ENCODE measurements at places on chromosomes 3 and 15.

DNA sequence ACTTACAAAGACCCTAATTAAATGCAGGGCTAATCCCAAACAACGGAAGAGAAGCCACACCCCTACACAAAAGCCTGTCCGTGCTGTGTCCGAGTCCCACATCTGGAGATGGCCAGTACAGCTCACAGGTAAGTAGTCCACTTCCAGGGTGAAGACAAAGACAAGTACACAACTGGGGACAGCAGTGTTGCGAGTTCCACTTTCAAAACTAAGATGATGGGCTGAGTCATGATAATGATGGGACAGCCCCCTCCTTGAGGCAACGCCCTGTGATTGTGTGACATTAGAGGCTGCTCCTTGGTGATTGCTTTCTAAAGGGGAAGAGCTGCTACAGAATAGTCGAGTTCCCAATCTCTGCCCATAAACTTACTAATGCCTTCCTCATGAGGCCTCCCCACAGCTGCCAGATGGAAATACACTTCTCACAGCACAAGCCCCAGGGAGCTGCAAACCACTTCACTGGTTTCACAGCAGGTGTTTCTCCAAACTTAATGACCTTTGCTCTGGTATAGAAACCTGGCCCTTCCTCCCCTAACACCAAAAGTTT is 27.6 kb downstream of the RFT1 start:
- no peak for DNase-seq

DNA sequence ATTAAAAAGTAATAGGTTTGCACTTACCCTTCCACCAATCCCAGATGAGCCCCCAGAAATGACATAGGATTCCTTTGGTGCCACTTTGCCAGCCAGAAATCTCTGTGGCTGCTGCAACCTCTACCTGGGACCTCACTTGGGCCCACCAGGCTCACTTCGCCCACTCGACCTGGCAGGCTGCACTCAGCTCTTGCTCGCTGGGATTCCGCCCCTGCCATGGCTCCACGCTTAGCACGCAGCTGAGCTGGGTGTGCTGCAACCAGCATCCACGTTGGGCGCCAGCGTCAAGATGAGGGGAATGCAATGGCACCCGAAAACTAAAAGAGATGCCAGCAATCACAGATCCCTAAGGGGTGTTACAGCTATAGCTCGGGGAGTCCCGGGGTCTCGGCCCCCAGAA is 761.0 kb downstream of the NAALADL2 start:
- DNase-seq, result no peak

GRCh38 chr3:135444058-135444457 is 521.5 kb upstream of the PPP2R3A start:
- no peak for DNase-seq

DNA sequence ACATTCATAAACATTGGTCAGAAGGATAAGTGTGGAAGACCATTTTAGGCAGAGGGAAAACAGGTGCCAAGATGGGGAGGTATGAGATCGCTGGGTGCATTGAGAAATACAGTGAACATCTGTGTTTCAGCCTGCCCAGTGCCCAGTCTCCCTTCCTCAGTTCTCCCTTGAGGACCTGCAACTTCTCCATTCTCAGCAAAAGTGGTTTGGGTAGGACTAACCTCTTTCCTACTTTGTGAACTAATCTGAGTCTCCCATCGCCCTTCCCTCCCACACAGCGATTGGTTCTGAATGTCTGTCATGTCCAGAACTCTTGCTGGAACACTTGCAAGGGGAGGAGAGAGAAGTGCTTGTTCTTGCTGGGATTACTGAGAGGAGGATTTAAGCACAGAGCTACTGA is 10.9 kb upstream of the CCNL1 start:
- no peak for DNase-seq

GRCh38 chr3:121584418-121584817 is 8.8 kb upstream of the FBXO40 start:
- DNase-seq, result no peak

DNA sequence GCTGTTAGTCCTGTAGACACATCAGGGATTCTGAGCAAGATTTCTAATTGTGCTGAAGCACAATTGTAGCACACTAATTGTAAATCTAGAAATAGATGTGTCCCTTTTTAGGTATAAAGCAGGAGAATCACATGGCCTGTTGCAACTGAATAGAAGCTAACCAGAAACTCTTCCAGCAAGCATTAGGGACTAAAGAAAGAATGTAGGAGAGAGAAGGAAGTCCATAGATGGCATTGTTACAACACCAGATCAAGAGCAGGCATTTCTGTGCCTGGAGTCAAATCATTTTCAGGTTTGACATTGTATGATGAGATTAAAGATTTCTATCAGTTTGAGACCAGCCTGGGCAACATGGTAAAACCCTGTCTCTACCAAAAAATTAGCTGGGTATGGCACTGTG is 27.4 kb downstream of the CALML4 start:
- DNase-seq, result peak; percentile 35

GRCh38 chr15:101122266-101122665 is 129.6 kb downstream of the CHSY1 start:
- DNase-seq, result no peak

- DNase-seq, result no peak
These were observed 157.4 kb downstream of the SSR3 start for GRCh38 chr3:156397534-156397933.

- DNase-seq, result no peak
These were observed 369.4 kb downstream of the NR2F2 start for GRCh38 chr15:96699871-96700401.

DNA sequence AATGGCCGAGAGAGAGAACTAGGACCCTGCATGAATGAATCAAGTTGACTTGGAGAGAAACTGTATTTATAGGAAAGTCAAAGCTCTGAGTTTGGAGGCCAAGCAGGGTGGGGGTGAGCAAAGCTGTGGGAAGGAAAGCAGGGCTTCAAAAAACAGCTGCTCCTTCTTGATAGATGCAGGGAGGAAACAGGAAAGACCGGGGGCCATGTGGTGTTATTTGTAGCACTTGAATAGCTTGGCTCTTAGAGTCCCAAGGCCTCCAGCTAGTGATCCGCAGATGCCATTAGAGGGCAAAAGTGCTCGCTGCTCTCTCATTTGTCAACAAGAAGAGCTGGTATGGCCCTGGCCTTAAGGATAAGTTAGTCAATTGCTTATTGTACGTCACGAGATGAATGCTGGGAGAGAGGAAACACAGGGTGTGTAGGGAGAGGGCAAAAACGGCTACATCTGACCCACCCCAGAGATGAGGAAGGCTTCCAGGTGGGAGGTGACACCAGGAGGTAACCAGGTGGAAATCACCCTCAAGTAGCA is at the start of gene ALG1L2:
ALG1L2 (plus strand) TSS at position 481 of the 531 bp plus-strand sequence. CDS start 186 bp downstream, outside the sequence.
- DNase-seq, result no peak

Data from fibroblast of skin of back (primary cell).